ENCODE measurements at places on chromosomes 4 and X.

- no peak for DNase-seq
Measured at GRCh38 chr4:2852481-2852921, 8.9 kb downstream of the ADD1 start.

DNA sequence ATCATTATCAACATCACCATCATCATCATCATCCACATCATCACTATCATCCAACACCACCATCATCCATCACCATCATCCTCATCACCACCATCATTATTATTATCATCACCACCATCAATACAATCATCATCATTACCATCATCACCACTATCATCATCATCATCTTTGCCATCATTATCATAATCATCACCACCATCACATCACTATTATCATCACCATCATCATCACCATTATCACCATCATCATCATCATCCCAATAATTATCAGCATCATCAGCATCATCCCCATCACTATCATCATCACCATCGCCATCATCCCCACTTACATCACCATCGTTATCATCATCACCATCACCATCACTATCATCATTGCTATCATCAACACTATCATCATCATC, 1021.9 kb upstream of the PRKX start:
- no peak for DNase-seq

DNA sequence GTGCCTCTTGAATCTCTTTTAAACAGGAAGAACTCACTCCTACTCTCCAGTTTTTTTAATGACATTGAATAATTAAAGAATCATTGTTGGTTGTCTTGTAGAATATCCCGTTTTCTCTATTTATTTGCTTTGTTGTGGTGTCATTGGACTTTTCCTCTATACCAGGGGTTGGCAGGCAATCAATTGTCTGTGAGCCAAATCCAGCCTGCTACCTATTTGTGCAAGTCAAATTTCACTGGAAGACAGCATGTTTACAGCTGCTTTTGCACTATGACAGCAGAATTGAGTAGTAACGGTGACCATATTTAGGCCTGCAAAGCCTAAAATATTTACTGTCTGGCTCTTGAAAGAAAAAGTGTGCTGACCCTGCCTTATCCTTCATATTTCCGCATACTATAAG, 34.8 kb downstream of the POLA1 start:
- DNase-seq: no peak

DNA sequence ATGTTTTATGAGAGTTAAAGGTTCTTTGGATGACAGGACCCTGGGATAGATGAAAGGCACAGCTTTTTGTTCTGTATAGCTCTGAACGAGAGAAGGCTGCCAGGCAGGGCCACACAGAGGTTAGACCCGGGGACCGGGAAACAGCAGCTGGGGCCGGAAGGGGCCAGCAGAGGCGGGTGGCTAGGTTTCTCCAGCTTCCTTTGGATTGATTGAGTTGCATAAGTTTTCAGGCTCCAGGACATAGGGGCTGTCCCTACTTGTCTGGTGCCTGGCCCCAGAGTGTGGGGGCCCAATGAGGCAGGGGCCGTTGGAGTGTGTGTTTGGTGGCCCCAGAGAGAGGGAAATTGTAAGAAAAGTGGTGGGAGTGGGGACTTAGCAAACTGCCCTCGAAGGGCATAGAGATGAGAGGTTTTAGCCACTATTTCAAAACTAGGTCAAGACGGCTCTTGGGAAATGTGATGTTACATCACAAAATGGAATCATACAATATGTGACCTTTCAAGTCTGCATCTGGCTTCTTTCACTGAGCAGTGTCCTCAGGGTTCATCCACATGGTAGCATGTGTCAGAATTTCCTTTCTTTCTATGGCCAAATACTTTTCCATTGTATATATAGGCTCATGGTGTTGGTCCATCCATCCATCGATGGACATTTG, 3.7 kb downstream of the ZFP92 start:
- no peak for DNase-seq

GRCh38 chrX:153650959-153651358, 4.0 kb downstream of the DUSP9 start:
- DNase-seq: no peak

DNA sequence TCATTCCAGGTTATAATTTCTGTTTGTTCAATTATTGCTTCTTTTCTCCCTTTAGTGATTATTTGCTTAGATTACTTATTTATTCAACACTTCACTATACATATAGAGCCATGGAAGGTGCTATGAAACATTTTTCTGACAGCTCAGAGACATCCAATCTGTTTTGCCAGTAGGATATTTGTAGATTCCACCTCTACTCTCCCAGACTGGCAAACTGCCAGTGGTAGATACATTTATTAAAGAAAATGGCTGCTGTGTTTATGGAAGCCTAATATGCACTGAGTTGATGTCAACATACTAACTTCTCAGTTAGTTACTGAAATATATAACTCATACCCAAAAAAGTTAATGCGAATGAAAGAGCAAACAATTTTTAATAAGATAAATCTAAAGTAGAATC, 348.6 kb downstream of the TRAM1L1 start:
- DNase-seq: peak; percentile 54

- no peak for DNase-seq
Measured at GRCh38 chr4:18934197-18934596, 912.6 kb upstream of the LCORL start.

DNA sequence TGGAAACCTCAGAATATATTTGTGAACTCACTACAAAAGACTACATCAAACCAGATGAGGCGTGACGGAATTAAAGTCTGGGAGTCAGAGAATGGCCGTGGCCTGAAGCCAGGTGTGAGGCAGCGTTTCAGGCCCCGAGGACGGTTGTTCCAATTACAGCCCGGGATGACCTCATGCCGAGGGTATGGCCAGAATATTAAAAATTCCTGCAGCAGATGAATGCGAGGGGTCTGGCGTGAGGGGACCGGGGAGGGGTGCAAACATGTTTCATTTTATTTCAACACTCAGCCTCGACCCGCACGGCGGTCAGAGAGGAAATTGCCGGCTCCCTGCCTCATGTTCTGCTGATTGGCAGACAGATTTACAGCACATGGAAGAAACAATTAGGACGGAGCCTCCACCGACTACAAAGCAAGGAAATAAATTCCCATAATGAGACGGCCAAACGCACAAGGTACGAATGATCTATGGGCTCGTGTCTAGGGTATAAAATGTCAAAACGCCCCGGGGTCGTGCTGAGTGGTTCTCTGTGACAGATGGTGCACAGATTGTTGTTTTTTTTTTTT, 289.7 kb downstream of the SHOX start:
- no peak for DNase-seq

DNA sequence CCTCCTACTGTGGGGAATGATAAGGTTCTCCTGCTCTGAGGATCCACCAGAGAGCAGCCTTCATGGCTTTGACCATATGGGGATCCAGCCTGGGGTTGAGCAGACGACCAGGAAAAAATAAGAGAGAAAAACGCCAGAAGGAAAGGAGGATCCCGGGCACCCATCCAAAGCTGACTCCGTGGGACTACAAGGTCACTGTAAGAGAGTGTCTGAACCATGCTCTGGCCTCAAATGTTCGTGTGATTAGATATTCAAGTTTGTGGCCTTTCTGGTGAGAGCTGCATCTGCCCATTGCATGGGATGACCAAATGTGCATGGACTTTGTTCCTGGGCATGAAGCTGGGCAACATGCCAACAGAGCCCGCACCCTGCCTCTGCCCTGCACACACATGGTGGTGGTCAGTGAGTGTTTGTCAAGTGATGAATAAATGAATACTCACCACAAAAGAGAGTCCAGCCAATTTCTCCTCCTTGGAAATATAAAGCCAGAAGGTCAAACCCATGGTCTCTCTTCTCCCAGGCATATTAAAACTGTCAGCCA, 346.0 kb upstream of the GATB start:
- peak; percentile 84 for DNase-seq

DNA sequence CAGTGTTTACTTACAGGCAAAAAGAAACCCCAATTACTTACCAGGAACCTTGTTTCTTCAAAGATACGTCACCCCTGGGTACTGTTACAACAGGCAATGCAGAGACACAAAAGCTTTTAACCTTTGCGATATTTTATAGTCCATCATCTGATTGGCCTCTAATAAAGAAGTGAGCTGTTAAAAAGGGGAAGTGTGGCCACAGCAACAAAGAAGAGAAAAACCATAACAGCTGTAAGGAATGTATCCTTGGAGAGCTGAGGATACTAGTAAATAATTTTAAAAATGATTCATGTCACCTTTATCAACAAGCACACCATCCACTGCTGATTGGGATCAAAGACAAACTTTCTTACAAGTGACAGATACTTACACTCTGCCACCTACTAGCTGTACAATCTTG, 14.1 kb downstream of the GABRA4 start:
- no peak for DNase-seq

- no peak for DNase-seq
Measured at GRCh38 chr4:6118201-6118600, 82.1 kb downstream of the JAKMIP1 start.

GRCh38 chr4:128354205-128354821, 66.7 kb upstream of the PGRMC2 start:
- no peak for DNase-seq

- no peak for DNase-seq
Measured at GRCh38 chr4:68576272-68577125, at the start of gene UGT2B17. TSS of gene UGT2B17 (minus strand) at chr4:68576322. CDS start at chr4:68568484, 7,838 bp downstream.

GRCh38 chr4:177384856-177385397, 57.3 kb downstream of the AGA start:
- DNase-seq: no peak

DNA sequence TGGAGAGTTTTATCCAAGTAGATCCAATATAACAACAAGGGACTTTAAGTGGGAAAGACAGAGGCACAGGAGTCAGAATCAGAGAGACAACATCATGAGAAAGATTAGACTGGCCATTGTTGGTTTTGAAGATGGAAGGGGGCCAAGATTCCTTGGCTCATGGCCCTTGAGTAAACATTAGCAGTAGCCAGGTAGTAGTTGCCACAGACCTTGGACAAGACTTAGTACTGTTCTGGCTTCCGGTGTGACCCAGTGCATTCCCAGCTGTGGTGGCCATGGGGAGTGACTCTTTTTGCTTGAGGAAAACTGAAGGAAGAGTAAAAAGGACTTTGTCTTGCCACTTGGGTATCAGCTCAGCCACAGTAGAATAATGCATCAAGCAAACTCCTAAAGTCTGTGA, 462.2 kb upstream of the CPXCR1 start:
- no peak for DNase-seq

DNA sequence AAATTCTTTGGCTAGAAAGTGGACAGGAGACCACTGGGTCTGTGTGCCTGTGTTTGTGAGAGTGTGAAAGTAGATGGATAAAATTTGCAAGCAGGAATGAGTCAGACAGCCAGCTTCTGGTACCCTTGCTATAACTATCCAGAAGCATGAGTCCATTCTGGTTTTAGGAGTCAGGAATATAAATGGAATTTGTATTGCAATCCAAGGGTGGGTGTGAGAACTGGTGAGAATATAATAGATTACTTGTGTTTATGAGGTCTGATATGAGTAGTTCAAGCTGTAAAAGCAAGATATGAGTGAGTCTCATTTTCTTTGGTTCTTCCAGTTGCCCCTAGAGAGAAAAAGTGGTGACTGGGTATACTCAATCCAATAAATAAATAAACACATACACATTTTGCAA, 212.7 kb upstream of the TAPT1 start:
- DNase-seq: no peak

GRCh38 chr4:182513587-182514291, 270.5 kb downstream of the TENM3 start:
- no peak for DNase-seq

DNA sequence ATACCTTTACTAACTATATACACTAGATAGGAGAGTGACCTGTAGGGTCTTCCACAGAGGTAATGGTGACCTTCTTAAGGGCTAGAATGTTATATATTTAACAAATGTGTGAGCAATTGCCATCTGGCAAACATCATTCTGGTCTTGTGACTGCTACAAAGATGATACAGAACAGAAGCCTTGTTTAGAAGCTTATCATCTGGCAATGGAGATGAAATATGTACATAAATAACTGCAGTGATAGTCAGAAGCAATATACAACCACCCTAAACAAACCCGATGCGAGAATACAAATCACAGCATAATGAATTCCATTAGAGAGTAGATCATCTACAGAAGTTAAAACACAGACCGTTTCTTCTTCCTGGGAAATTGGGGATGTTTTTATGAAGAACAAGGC, 952.7 kb upstream of the SLIT2 start:
- DNase-seq: no peak

GRCh38 chr4:128287141-128287870, at the start of gene PGRMC2:
TSS of gene PGRMC2 (minus strand) at chr4:128287813. CDS start at chr4:128287790, 23 bp downstream.
- peak; percentile 33 for DNase-seq

GRCh38 chr4:77911842-77912450, 49.3 kb downstream of the MRPL1 start:
- no peak for DNase-seq

- DNase-seq: no peak
Measured at GRCh38 chr4:140004922-140005627, 148.9 kb downstream of the MAML3 start.

DNA sequence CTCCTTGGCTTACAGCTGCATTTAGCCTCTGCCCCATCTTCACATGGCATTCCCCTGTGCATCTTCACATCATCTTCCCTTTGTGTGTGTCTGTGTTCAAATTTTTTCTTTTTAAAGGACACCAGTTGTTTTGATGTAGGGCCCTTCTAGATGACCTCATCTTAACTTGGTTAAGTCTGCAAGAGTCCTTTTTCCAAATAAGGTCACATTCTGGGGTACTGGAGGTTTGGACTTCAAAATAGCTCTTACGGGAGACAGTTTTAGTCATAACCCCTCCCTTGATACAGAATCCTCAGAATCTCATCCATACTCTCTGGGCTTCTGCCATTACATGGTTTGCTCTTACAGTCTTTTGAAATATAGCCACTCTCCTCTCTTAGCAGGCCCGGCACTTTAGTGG, 231.5 kb upstream of the ATP6AP2 start:
- DNase-seq: no peak

GRCh38 chr4:162787120-162787519, 379.6 kb downstream of the NAF1 start:
- no peak for DNase-seq

DNA sequence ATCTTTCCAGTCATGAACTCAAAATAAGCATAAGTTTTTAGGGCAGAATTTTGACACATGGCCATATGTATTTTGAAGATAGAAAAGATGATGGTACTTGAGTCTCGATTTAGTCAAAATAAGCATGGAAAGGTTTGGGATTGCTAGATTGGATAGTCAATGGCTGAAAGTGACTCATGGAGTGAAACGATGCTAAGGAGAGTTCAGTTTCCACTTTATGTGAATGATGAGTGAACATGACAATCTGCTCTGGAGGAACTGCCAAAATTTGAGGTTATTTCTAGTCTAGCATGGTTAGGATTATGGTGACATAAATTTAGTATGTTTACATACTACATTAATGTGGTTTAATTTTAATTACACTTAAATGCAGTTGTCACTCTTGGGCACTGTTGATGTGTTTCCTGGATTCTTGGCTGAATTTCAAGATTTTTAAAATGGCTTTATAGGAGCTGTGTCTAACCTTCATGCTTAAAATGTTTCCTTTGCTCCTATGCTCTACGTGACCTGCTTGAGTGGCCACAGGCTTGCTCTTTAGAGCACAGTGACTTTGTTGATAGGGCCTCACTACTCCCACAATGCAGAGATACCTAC, 17.1 kb downstream of the DDX3X start:
- no peak for DNase-seq
